ENCODE measurements at places on chromosomes 2 and 18.

GRCh38 chr2:223945755-223946154, 620 bp upstream of the WDFY1 start:
- no peak for DNase-seq

GRCh38 chr2:157447031-157447430, 3.1 kb upstream of the CYTIP start:
- DNase-seq: peak; percentile 28

- no peak for DNase-seq
These were observed 61.0 kb downstream of the MGAT5 start for GRCh38 chr2:134314681-134315368.

GRCh38 chr18:79600596-79600995, 79.0 kb upstream of the CTDP1 start:
- DNase-seq: no peak

- no peak for DNase-seq
These were observed 2.9 kb upstream of the B4GALT6 start for GRCh38 chr18:31686986-31687928.

DNA sequence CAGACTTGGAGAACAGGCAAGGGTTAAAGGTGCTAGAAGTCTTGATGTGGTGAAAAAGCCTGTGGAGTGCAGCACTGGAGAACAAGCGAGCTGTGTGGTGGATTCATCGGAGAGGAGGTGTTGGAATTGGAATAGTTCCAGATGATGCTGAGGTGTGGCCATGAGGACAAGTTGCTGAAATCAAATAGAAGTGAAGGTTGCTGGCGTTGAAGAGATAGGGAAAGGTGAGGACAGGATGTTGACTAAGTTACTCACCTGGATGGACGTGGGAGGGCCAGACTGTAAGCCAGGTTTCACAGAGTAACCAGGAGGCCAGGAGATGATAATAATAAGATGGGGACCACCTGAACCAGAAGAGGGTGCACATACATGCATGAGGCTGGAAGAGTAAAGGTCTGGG, 173.4 kb downstream of the DIS3L2 start:
- DNase-seq: no peak

- DNase-seq: peak; percentile 85
These were observed 97.9 kb upstream of the NOL4 start for GRCh38 chr18:34322365-34323289.

DNA sequence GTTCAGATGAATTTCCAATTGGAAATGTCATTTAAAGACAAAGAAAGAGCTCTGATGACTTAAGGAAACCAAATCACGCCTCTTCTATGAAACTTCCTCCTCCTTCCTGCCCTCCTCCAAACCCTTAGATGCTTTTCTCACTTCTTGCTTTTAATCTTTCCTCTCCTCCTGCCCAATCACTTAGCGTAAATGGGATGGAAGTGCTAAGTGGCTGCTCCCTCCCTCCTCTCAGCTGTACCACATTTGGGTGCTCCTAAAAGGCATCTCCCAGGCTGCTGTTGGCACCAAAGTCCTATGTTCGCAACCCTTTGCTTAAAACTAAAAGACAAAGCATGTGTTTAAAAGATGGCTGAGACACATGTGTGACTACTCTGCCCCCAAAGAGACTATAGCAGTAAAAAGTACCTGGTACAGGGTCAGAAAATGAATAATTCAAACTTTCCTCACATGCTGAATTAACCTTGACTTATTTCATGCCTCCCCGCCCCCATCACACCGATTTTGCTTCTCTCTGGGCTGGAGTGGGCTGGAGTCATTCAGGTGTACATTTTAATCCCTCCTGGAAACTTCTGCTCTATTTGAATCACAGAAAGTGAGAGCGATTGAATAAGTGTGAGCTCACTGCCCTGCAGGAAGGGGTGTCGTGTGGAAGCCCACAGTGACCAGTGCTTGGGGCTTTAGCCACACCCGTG, 59.2 kb upstream of the KLF7 start:
- no peak for DNase-seq

- no peak for DNase-seq
These were observed 587.3 kb downstream of the ARHGAP15 start for GRCh38 chr2:143716522-143716921.

GRCh38 chr2:24221343-24222050, 46.6 kb downstream of the FAM228A start:
- no peak for DNase-seq

DNA sequence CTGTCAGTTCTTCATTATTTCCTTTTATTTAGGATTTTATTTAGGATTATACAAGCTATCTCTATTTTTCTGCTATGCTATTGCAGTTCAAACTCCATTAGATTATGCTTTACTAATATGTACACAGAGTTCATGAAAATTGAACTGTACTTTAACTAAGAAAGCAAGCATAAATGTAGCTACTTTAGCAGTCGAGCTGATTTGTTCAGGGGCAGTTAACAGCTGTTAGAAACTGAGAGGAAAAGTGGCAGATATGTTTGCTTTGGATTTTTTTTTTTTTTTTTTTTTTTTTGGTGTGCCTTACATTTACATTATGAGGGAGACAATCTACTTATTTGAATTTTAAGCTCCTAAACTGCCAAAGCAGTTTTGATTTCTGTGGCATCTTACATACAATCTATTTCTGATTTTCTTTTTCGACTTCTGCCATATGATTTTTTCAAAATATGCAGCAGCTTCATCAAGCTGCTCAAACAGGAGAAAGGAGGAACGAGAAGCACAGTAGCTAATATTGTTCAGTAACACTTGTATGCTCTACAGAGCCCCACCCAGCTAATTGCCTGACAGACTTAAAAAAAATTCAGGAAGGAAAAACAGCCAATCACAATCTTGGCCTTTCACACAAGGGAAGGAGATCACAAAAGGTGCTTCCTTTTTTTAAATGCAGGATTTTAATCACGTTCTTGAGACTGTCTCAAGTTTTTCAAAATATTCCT, 233.4 kb upstream of the SIX3 start:
- peak; percentile 85 for DNase-seq

DNA sequence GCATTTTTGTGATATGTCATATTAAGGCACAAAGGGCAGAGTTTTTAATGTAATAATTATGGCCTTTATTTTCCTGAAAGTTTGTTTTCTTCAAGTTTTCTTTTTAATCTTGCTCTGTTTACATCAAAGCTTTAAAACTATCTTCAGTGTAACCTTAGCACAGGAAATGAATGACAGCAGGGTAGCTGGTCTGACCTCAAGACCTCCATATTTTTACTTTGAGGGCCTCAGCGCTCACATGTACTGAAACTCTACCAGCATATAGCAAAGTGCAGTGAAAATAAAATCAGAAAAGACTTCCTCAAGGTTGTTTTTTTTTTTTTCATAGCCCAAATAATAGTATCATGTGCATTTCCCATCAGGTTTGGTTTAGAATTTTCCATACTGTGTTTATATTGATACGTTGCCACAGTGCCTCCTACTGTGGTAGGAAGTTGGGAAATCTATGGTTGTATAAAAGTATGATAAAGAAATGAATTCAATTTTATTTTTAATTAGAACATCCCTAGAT, 163.4 kb downstream of the UBE2E3 start:
- no peak for DNase-seq

DNA sequence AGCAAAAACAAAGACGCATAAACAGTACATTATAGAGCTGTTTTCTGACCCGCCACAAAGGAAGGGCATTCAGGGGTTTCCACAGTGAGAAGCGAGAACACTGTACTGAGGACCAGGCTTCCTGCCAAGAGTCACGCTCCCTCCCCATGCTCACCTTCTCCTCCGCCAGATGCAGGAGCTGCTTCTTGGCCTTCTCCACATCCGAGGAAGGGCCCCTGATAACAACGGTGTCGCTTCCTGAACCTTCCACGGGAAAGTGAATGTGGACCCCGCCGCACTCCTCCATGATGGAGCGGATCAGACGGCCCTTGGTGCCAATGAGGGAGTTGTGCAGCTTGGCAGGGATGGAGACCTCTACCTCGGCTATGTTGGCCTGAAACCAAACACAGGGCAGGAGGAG, 53.8 kb downstream of the ANO7 start:
- no peak for DNase-seq

GRCh38 chr2:3585261-3586109, 9.4 kb upstream of the COLEC11 start:
- no peak for DNase-seq

DNA sequence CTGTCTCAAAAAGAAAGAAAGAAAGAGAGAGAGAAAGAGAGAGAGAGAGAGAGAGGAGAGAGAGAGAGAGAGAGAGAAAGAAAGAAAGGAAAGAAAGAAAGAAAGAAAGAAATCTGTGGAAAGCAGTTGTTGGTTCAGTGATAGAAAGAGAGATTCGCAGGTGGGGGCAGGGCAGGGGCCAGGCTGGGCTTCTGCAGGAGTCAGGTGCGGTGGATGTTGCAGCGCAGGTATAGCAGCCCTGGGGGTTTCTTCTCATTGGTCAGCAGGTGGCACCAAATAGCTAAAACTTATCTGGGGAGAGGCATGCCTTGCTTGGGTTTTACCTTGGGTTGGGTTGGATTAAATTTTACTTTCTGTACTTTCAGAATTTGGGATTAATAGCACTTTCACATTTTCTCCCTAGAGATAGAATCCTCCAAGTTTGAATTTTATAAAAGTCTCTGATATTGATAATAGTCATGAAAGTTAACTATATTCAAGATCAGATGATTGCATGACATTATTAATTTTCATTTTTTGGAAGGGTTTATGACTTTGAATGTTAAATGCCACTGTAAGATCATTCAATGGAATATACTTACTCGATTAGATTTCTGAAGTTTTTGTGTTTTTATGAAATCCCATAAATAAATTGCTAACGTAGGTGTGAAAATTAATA, 66.6 kb downstream of the SPTBN1 start:
- peak; percentile 76 for DNase-seq

DNA sequence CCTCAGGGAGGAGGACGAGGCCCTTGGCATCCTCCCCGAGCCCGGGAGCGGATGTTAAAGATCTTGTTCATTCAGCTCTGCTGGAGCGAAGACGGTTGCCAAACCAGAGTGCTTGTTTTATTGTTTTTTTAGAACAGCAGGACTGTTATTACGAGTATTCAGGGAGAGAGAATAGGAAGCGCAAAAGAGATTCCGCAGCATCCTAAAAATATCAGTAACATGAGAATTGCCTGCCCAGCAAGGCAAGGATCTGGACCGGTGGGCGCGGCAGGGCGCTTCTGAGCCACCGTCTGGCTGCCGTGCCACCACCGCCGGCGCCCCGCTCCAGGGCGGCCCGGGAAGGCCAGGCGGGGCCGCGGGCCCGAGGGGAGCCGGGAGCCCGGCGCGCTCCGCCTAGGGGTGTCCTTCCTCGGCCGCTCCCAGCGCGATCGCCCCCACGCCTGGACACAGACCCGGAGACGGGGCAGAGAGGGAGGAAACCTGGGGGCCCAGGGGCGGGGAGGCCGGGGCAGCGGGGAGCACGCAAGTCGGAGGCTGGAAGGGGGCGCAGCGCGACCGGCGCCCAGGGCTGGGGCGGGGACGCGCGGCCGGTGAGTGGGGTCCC, 843 bp downstream of the CYS1 start:
- DNase-seq: no peak

- DNase-seq: no peak
These were observed 30.9 kb upstream of the EFEMP1 start for GRCh38 chr2:55954306-55955035.

DNA sequence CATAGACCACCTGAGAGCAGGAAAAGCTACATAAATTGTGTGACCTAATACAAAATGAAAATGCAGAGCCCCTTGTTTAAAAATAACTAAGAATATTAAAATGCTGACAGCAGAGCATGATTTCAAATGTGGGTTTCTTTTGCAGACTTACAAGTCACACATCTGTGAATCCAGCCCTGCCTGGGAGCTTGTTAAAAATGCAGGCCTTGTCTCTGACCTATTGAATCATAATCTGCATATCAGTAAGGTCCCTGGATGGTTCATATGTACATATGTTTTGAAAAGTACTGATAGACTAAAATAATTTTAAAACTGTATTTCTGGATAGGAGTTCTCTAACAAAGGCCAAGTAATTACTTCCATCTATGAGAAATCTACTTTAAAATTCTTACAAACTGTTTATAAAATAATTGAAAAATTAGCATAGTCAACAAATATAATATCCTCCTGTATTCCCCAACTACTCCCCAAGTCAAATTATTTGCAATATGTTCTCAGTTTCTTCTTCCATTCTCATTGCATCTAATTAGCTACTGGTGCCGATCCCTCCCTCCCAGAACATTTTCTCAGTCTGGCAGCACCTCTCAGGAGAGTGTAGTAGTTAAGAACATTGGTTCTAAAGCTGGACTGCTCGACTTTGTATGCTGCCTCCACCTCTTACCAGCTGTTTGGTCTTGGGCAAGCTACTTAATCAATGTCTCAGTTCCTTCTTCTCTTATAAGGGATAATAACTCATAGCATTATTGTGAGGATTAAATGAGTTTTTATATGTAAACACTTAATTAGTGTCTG, 1040.4 kb upstream of the CDH2 start:
- DNase-seq: no peak

Measured in OCI-M1 (cell line).